ENCODE measurements at places on chromosomes 3 and 15.

GRCh38 chr3:29099775-29100174 lies 181.1 kb upstream of the RBMS3 start:
- no peak for DNase-seq

DNA sequence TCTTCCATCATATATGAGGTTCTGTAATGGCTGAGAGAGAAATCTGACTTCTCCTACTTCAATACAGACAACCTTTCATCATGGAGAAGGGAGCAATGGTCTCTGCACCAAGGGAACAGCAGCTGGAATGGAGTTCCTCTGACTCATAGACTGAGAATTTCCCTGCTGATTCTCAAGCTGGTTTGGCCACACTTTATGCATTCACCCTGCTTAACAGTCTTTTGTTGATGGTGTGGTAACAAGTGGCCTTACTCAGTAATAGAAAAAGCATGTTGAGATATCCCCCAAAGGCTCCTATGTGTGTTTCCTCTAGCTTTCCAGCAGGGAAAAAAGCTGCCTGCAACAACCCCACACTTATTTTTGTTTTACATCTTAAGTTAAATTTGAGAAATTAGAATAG lies 138.1 kb downstream of the GREM1 start:
- DNase-seq: no peak

- no peak for DNase-seq
These were observed 13.0 kb upstream of the RPLP1 start for GRCh38 chr15:69439623-69440022.

GRCh38 chr15:94029495-94029894 lies 201.9 kb upstream of the MCTP2 start:
- DNase-seq: no peak

GRCh38 chr3:11560746-11561145 lies 83.0 kb downstream of the VGLL4 start:
- no peak for DNase-seq

GRCh38 chr3:186530415-186530814 lies 13.8 kb downstream of the CRYGS start:
- no peak for DNase-seq

- no peak for DNase-seq
These were observed 44.1 kb downstream of the CPN2 start for GRCh38 chr3:194306771-194307640.

- DNase-seq: no peak
These were observed 30.8 kb upstream of the BHLHE40 start for GRCh38 chr3:4948395-4948794.

GRCh38 chr3:4491855-4492207 lies 1.3 kb upstream of the ITPR1 start:
- no peak for DNase-seq

- DNase-seq: peak; percentile 52
These were observed at the start of gene SEMA3G for GRCh38 chr3:52444860-52445793. Gene SEMA3G, minus strand, starts transcription at chr3:52445103. Its CDS starts 76 bp downstream, at chr3:52445027.

DNA sequence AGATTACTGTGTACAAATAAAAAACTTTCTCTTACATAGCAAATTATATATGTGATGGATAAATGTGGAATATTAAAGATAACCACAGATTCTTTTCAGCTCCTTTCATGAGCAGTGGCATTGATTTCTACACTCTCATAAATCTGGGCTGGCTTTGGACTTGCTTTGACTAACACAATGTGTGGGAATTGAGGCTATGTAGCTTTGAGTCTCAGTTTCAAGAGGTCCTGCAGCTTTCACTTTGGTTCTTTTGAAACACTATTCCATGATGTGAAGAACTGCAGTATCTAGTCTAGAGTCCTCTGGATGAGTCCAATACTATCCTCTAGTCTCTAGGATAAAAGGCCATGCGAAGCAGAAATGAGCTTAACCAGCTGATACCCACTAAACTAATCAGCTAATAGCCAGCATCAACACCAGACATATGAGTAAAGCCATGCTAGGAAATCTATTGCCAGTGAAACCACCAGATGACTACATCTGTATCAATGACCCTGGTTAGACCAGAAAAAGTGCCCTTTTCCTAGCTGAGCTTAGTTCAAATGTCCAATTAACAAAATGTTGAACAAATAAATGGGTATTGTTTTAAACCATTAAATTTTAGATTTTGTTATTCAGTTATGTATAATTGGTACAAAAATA lies 274.9 kb upstream of the ZPLD1 start:
- no peak for DNase-seq

GRCh38 chr3:161508852-161509477 lies 12.4 kb downstream of the OTOL1 start:
- no peak for DNase-seq

DNA sequence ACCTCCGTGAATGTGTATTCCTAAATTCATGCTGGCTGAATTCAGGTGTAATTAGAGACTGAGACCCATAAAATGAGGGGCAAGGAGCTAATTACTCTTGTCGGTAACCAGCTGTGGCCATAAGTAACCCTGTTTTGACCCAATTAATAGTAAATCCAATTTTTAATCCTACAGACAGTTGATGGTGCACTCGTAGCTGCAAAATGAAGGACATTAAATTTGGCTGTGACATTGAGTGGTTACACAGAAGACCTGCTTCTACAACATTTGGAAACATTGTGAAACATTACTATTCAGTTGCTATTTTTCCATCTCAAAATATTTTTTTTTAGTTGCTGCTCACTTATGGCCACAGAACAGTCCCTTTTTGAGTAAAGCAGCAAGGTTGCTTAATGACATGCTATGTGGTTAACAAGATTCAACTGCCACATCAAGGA lies 33.0 kb downstream of the MBNL1 start:
- no peak for DNase-seq

DNA sequence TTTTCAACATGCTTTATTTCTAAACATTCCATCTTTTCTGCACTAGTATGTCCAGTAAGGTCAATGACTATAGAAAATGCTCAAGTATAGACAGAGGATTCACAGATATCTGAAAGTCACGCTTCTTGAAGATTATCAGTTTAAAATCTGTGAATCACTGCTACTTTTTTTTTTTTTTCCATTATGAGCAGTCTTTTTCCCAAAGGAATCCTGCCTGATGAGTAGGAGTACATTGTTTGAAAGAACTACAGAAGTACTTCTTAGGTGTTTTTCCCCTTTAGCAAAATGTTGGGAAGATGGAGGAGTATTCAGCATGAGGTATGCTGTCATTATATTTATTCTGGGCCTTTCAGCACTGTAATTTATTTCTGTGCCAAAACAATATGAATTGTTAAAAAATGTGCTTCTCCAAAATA lies 266.2 kb downstream of the NLGN1 start:
- no peak for DNase-seq

GRCh38 chr15:40128766-40129660 lies 20.3 kb upstream of the BMF start:
- DNase-seq: no peak

- no peak for DNase-seq
These were observed 59.4 kb upstream of the FLNB start for GRCh38 chr3:57948781-57949242.

- DNase-seq: no peak
These were observed 5.6 kb downstream of the FES start for GRCh38 chr15:90889736-90890456.

DNA sequence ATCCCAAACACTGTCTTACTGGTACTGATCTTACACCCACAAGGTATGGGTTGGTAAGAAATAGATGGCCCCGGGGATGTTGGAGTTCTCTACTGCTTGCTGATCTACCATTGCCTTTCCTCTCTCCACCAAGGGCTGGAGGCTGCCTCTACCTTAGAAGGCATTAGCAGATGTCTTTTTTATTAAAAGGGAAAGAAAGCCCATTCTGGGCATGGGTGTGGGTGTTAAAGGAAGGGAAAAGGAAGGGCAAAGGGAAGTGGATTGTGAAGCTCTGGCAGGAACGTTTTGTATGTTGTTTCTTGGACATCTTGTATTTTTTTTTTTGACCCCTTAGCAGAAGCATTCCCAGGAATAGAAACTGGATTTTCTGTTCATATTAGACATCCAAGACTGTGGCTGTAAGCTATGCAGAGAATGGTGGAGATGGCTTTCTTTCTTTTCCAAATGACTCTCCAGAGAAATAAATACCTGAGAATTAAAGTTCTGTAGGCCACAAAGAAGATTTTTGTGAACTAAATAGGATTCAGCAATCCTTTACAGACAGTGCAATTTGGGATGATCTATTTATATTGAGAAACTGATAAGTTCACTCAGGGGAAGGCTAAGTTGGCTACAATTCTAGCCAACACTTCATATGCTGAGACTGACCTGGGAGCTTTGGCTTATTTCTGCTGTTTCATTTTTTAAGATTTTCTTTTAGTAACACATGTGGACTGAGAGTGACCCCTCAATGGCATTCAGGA lies 108.8 kb downstream of the TOP2B start:
- DNase-seq: no peak

DNA sequence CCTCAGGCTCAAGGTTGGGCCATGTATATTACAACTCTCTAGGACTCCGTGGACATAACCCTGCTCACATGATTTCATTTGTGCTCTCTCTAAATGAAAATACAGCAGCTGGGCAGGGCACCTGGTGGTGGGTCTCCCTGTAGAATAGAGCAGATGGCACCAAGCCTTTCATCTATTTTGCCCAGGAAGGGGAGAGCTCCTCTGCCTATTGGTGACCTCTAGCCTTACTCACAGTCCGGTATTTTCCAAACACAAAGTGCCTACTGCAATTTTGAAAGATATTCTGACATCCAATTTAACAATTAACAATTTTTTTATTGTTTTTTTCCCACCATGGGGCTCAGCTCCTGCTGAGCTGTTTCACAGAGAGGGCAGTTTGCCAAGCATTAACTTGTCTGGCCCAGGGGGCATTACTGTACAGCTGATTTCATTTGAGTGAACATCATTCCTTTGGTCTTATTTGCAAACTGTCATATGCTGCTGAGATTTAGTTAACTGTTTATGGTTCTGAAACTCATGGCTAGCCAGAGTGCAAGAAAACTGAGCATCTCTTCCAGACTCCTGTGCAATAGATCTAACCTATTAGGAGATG lies 474.0 kb downstream of the EPHB1 start:
- DNase-seq: no peak

DNA sequence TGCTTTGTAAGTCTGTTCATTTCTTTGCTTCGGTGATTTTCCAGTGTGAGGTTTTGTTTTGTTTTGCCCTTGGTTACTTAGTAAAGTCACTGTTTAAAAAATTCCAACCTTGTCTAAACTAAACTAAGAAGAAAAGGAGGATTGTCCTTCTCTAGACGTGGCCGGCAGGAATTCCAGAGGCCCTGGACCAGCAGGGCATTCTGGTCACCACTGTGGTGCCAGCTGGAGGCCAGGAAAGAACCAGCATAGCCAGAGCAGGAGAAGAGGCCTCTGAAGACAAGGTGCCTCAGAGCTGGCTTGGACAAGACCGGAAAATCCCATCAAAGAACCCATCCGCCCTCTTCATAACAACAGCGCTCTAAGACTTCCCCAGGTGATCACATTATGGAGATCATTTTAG lies 8.2 kb downstream of the PLOD2 start:
- DNase-seq: no peak

DNA sequence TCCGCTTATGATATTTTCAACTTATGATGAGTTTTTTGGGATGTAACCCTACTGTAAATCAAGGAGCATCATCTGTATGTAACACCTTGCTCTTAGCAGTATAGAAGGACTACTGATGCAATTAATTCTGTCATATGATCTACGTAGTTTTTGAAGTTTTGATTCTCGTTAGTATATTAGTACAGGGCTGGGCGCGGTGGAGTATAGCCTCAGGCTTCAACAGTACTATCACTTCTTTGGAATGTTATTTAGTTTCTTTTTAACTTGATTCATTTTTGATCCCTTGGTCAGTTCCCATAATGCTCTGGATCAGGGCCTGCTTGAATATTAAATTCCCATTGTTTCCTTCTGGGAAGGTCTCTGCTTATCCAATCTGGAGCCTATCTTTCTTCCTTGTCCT lies 23.9 kb upstream of the AP4E1 start:
- DNase-seq: no peak

DNA sequence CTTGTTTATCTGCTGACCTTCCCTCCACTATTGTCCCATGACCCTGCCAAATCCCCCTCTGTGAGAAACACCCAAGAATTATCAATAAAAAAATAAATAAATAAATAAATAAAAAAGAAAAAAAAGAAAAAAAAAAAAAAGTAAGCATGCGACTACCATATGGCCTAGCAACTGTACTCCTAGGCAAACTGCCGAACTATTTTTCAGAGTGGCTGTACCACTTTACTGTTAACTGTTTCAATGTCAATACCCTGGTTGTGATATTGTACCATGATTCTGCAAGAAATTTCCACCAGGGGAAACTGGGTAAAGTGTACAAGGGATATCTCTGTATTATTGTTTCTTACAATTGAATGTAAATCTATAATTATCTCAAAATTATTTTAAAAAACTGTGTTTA lies 41.3 kb upstream of the MAP4 start:
- DNase-seq: no peak

All from activated CD8-positive, alpha-beta memory T cell treated with anti-CD3 and anti-CD28 coated beads for 48 hours (primary cell).